ENCODE measurements at places on chromosomes 3 and 15.

- DNase-seq = no peak
Measured at GRCh38 chr3:178393824-178394223, 142.4 kb upstream of the KCNMB2 start.

DNA sequence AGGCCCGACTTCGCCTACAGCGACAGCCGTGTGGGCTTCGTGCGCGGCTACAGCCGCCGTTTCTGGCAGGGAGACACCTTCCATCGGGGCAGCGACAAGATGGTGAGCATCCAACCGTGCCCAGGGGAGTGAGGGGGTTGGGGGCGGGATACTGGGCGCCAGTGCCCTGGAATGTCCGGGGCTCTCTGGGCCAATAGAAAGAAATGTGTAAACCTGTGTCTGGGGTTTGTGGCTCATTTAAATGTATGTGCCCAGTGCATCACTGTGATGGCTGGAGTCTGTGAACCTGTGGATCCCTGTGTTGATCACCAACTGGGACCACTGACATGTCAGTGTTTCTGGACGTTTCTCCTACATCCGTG, 423 bp downstream of the CHAC1 start:
- no peak for DNase-seq

DNA sequence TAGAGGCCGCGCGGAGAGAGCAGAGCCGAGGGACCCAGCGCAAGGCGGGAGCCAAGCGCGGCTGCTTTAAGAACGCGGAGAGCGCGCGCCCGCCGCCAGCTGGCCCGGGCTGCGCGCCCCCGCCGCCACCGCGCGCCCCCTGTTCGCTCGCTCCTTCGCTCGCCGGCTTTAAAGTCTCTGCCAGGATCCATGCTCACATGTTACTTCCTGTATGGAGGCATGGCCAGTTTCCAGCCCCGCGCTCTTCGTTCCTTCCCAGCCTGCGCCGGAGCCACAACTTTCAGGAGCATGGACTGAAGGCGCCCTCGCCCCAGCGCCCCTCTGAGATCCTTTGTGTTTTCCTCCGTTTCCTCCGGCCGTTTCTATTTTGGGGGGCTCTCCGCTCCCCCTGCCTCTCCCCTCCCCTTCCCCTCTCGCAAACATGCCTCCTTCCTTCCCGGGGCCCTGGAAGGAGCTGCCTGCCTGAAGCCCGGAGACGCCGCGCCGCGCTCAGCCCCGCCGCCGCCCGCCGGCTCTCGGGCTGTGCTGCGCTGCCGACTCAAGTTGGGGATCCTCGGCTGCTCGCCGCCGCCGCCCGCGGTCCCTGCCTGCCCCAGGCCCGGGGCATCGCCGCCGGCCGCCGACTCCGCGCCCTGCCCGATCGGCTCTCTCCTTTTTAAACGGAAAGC, at the start of gene PTPRG:
Gene PTPRG (plus strand): TSS at position 198 of the 668 bp plus-strand sequence. CDS start 717 bp downstream, outside the sequence.
- DNase-seq = no peak

DNA sequence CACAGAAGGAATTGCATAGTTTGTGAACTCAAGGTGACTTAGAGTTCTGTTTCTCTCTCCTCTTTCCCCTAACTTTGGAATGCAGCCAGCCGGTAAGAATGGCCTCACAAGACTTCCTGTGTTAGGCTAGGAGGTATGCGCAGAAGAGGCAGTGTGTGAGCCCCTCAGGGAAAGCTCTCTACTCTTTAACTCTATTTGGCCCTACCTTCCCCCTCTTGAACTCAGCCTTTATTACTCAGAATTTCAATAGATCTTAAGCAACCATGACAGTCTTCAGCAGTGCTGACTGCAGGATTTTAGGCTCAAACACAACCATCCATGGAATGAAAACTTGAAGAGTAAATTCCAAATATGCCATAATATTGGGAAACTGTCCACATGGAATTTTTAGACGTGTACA, 209.5 kb downstream of the DTWD1 start:
- DNase-seq = no peak

DNA sequence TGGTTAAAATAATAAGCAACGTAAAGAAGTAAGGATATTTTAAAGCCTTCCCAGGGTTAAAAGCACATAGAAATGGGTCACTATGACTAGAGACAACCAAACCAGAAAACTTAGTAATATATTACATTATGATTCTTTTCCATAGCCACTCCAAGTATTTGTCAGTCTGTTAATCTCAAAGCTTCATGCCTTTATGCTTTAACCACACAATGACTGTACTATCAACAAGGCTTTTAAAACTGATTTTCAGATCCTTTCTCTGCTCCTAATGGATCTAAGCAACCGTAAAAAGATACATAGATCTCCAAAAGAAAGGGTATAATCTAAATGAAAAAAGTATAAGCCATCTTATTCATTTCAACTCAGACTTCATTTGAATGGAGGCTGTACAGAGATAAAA, 14.4 kb downstream of the SECISBP2L start:
- DNase-seq = no peak

Measured in HuH-7 (cell line).